ENCODE measurements at places on chromosomes 1 and 21. TPM values are rescaled to one million over a fixed set of nuclear protein-coding genes. Genes with fewer than 3 reads are reported as not detected.

The OPTC gene
- total RNA-seq = not detected

The NPPA gene
- not detected for total RNA-seq

The EFCAB7 gene
- total RNA-seq = 5.1 TPM

The KCNA2 gene
- total RNA-seq = not detected

The KRTAP12-2 gene
- not detected for total RNA-seq

The EEIG2 gene
- total RNA-seq = 3.0 TPM

The RGS1 gene
- not detected for total RNA-seq

The ABCD3 gene
- total RNA-seq = 53.0 TPM

The EPHA2 gene
- total RNA-seq = 121 TPM

The OR2L5 gene
- not detected for total RNA-seq

The CLDN19 gene
- 0.05 TPM for total RNA-seq

The OXCT2 gene
- 7.0 TPM for total RNA-seq

The FCAMR gene
- total RNA-seq = not detected

The FCRL5 gene
- total RNA-seq = not detected

The HNRNPR gene
- total RNA-seq = 65.7 TPM

The KIRREL1 gene
- total RNA-seq = 35.4 TPM

The RBM11 gene
- total RNA-seq = not detected

The OR10J1 gene
- total RNA-seq = not detected

The SIPA1L2 gene
- total RNA-seq = 25.7 TPM

The LYPLAL1 gene
- total RNA-seq = 22.0 TPM

The TNFRSF1B gene
- 81.3 TPM for total RNA-seq

The FMO5 gene
- 3.6 TPM for total RNA-seq

The ANGPTL1 gene
- not detected for total RNA-seq

The HAPLN2 gene
- not detected for total RNA-seq

The NPHS2 gene
- total RNA-seq = not detected

The CFHR2 gene
- total RNA-seq = not detected

The NHLH2 gene
- total RNA-seq = not detected

The KCNJ15 gene
- 1.4 TPM for total RNA-seq

The ANKRD35 gene
- total RNA-seq = 0.17 TPM

The FAM167B gene
- 2.4 TPM for total RNA-seq

The LENEP gene
- not detected for total RNA-seq

The TNFSF4 gene
- 2.7 TPM for total RNA-seq

The TSTD1 gene
- total RNA-seq = 6.8 TPM

The SPRR1B gene
- not detected for total RNA-seq

The AGL gene
- total RNA-seq = 9.9 TPM

The CD84 gene
- total RNA-seq = not detected

The NHLH1 gene
- under 0.01 TPM for total RNA-seq

The GJB5 gene
- total RNA-seq = not detected

The HMGCS2 gene
- not detected for total RNA-seq

The ADGRL4 gene
- 157 TPM for total RNA-seq
